ENCODE measurements at places on chromosomes 3 and 15.

- no peak for DNase-seq
Measured at GRCh38 chr15:23857028-23857641, 170.0 kb upstream of the NDN start.

DNA sequence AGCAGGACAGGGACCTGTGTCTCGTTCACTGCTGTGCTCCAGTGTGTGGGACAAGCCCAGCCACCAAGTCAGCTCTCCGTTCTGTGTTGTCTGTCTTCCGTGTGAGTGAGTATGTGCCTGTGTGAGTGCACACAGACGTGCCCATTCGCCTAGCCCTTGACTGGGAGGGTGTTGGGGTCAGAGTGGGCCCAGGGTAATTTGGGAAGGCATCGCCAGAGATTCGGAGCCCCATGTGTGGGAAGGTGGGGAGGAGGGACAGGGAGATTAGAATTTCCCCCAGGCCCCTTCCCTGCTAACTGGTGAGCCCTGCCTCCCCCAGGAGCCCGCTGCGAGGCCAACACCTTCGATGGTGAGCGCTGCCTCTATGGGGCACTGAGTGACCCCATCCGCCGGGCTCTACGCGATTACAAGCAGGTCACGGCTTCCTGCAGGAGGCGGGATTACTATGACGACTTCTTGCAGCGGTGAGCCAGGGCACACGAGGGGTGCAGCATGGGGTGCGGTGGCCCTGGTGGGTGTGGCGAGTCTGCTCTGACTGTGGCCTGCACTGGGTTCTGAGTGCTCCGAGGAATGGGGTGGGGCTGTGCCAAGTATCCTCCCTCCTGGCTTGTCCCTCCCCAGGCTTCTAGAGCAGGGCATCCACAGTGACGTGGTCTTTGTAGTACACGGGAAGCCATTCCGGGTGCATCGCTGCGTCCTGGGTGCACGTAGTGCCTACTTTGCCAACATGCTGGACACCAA, 3.1 kb downstream of the ABTB1 start:
- DNase-seq: no peak

- DNase-seq: no peak
Measured at GRCh38 chr3:111639316-111639715, 44.2 kb upstream of the ZBED2 start.

GRCh38 chr3:37995652-37996641, 5.4 kb downstream of the VILL start:
- DNase-seq: no peak

- DNase-seq: no peak
Measured at GRCh38 chr3:128412180-128413002, 54.3 kb downstream of the DNAJB8 start.

GRCh38 chr3:197428952-197429351, 126.8 kb downstream of the BDH1 start:
- no peak for DNase-seq

- no peak for DNase-seq
Measured at GRCh38 chr3:81760215-81760614, 1.2 kb downstream of the GBE1 start.

- DNase-seq: no peak
Measured at GRCh38 chr15:63630036-63630751, 33.0 kb downstream of the FBXL22 start.

GRCh38 chr3:158640646-158641045, 3.7 kb upstream of the GFM1 start:
- no peak for DNase-seq

- no peak for DNase-seq
Measured at GRCh38 chr3:67564008-67564407, 90.4 kb downstream of the SUCLG2 start.
